ENCODE measurements at places on chromosomes 4 and X. TPM values are rescaled to one million over a fixed set of nuclear protein-coding genes. Genes with fewer than 3 reads are reported as not detected.
A peak's percentile ranks its signal among the peaks of the same experiment; 100 is the strongest.

HMGN5 gene
- polyA plus RNA-seq, result 48.6 TPM

- no peak for DNase-seq
These were observed 11.4 kb downstream of the RNF175 start for GRCh38 chr4:153748378-153748777.

CENPVL1 gene
- polyA plus RNA-seq, result not detected

NCAPG gene
- polyA plus RNA-seq, result 23.4 TPM

DNA sequence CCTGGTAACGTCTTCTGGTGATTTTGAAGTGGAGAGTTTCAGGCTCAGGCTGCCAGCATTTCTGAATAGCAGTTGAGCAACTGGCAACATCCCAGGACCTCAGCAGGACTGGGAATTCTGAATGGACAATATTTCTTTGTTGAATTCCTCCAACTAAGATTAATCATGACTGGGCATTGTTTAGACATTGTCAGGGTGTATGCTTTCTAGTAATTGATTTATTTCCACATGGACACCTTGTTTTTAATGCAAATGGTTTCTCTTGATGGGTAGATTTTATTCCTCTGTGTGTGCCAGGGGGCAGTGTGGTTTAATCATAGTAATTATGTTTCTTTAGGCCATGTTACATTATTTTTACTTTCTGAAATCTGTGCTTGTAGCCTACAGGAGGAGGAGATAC, 1004.7 kb upstream of the LCORL start:
- DNase-seq, result no peak

DNA sequence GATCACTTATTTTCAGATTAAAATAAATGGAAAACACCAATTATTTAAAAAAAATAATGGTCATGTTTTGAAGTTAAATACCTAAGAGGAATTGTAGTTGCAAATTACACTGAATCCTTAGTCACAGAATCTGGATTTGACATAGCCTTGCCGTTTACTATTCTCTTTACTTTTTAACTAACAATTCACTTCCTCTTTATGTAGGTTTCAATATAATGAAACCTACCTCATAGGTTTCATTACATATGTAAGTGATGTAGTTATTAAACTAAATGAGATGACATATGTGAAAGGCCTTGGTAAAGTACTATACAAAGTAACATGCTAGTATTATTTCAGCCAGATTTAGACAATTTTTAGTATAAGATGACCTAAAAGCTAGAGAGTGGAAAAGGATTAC, 6.5 kb downstream of the SPP1 start:
- DNase-seq, result no peak

DNA sequence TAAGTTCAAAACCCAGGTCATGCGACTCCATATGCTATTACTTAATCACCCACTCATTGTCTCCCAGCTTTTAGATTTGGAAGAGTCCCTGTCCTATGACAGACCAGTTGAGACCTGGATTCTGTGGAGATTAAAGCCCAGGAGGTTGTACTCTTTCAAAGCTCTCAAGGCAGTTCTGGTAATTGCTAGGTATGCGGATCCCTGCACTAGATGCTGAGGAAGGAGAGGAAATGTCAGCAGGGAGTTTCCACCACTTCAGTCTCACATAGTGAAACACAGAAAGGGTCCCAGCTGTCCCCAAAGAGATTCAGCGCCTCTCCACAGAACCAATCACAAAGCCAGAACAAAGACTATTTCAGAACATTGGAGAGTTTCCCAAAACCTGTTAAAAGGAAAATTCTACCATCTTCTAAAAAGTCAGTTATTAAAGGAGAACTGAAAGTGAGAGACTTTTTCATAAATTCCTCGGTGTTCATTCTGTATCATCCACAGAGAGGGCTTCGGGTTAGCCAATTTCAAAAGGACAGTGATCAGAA, 53.4 kb downstream of the IRF2 start:
- no peak for DNase-seq

GRCh38 chrX:14817571-14817970, 55.3 kb downstream of the FANCB start:
- DNase-seq, result no peak

- DNase-seq, result peak; percentile 71
These were observed at the start of gene GPR78 for GRCh38 chr4:8580321-8581093. TSS of gene GPR78 (plus strand) at chr4:8580392. CDS start at chr4:8580983, 591 bp downstream.

MAGEA1 gene
- polyA plus RNA-seq, result not detected

- DNase-seq, result no peak
These were observed 6.2 kb downstream of the IL21 start for GRCh38 chr4:122614621-122615020.

GPR34 gene
- polyA plus RNA-seq, result 1.9 TPM

TEX11 gene
- 0.15 TPM for polyA plus RNA-seq

DNA sequence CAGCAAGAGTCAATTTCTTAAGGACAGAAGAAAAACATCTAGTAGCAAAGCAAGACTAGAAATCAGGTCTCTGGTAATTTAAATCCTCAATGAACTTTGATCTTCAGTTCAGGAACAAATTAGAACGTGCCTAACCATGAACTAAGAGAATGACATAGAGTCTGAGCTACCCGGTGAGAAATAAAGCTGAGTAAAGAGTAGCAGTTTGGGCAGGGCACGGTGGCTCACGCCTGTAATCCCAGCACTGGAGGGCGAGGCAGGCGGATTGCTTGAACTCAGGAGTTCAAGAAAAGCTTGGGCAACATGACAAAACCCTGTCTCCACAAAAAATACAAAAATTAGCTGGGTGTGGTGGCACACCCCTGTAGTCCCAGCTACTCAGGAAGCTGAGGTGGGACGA, 37.7 kb downstream of the ACE2 start:
- no peak for DNase-seq

DNA sequence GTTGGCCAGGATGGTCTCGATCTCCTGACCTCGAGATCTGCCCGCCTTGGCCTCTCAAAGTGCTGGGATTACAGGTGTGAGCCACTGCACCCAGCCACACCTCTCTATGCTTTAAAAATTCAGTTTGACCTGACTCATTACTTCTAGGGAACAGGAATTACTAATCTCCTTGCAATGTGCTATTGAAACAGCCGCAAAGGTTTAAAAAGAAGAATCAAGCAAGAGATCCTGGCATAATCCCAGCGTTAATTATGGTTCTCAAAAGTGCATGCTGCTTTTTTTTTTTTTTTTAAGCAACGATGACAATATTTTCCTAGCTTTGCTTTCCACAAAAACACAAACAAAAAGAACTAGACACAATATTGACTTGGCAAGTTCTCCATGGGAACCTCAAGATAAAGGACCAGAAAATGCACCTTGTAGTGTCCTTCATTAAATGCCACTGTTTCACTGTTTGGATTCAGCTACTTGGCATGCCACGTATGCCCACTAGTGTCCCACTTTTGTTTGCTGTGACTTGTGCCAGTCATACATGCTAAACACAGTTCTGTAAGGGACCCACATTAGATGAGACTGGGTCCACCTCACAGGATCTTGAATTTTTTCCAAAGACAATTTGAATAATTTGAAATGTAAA, 112.6 kb upstream of the PPARGC1A start:
- DNase-seq, result no peak

GUCY1A1 gene
- polyA plus RNA-seq, result 82.3 TPM

AWAT2 gene
- polyA plus RNA-seq, result not detected

GRCh38 chr4:137528673-137529072, 3.6 kb downstream of the PCDH18 start:
- DNase-seq, result no peak

DNA sequence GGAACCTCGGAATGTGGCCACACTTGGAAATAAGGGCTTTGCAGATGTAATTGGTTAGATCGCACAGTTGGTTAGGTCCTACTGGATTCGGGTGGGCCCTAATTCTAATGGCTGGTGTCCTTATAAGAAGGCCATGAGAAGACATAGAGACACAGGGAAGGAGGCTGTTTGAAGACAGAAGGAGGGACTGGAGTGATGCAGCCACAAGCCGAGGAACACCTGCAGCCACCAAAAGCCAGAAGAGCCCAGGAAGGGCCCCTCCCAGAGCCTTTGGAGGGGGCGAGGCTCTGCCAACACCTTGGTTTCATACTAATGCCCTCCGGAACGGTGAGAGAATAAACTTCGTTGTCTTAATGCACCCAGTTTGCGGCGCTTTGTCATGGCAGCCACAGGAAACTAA, 47.0 kb downstream of the EVC start:
- no peak for DNase-seq
